OCI-M1 (cell line): ENCODE measurements at places on chromosomes 7 and 10.

- peak; percentile 30 for DNase-seq
These were observed 22.6 kb downstream of the CPVL start for GRCh38 chr7:29123626-29124190.

DNA sequence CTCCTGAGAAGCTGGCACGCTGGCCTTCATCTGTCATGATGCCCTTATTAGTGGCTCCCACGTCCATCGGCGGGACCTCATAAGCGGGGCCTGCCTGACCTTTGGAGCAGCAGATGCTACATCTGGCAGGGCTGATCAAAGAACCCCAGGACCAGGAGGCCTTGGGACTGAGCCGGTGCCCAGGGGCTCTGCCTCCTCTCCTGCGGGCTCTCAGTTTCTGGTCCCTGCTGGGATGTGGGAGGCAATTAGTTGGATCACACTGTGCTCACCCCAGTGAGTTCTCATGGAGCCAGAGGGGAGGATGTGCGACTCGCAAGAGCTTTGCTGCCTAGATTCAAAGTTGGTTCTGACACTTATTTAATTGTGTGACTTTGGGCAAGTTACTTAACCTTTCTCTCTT, 28.7 kb upstream of the SFRP5 start:
- no peak for DNase-seq

DNA sequence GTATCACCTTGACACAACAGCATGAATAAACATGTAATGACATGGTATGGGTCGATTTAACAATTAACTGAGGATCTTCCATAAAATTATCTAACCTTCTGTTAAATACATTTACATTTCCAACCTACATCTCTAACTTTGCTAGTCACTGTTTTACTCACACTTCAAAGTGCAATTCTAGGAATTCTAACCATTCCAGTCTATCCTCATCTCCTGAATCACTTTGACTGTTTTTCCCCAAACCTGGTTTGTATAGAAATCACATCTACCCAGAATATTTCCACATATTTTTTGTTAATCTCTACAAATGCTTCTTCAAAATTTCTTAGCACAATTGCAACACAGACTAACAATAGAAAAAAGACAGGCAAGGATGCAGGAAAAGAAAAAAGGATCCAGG, 6.2 kb downstream of the ABI1 start:
- no peak for DNase-seq

DNA sequence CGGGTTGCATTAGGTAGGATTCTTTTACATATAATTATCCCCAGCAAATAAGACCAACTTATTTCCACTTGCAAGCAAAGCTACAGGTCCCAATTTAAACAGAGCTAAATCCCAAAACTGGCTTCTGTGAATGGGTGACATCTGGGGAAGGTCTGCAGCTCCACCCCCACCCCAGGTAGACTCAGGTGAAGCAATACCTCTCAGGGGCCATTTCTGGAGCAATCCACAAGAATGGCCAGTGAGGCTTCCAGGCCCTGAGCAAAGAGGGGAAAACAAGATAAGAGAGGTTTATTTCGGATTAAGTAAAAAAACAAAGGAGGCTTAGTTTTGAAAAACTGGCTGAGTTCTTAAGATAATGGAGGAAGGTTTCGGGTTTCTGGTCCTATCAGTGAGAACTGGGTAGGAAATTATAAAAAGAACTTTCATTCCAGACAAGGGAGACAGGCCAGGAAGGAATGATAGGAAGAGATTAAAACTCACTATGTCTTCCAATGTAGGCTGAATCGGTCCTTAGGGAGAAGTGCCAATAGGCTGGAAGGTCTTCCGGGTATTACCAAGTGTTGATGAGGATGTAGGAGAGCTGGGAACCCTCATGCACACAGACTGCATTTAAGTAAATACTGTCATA, 25.4 kb downstream of the SH3PXD2A start:
- peak; percentile 33 for DNase-seq

GRCh38 chr10:105592468-105592867, 951.4 kb downstream of the SORCS3 start:
- no peak for DNase-seq

DNA sequence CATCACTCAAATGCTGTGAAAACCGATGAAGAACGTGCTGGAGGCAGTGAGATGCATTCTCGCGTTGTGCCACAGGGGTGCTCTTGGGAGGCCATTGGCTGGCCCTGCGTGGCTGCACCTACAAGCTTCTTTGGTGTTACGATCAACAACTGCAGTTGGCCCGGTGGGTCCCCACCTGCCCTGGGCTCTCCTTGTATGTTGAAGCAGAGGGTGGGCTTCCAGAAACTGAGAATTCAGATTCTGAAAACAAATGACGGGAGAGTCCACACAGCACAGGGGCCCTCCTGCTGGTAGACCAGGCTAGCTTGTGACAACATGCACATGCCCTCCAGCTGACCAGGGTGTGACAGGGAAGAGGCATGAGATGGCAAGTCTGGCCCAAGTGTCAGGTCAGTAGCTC, 23.7 kb upstream of the DDC start:
- peak; percentile 23 for DNase-seq

- DNase-seq = no peak
These were observed 71.7 kb downstream of the MTURN start for GRCh38 chr7:30206491-30206890.

DNA sequence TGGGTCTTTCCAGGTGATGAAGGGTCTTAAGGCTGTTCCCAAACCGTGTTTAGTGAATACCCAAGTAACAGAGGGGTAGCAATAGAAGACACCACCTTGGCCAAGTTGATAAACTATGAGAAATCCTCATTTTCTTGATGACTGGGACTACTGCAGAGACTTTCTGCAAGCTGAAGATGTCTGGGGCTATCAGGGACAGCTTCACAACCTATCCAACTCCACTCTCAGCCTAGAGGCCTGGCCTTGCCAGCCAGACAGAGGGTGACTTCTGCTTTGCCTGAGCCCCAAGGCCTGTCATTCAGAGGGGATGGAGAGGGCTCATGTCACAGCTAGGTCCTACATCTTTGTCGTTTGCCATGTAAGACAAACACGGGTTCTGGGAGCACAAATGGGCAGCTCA, 255.9 kb upstream of the GRB10 start:
- DNase-seq = no peak
